ENCODE measurements at places on chromosomes 3 and 15. TPM values are rescaled to one million over a fixed set of nuclear protein-coding genes. Genes with fewer than 3 reads are reported as not detected.

DNA sequence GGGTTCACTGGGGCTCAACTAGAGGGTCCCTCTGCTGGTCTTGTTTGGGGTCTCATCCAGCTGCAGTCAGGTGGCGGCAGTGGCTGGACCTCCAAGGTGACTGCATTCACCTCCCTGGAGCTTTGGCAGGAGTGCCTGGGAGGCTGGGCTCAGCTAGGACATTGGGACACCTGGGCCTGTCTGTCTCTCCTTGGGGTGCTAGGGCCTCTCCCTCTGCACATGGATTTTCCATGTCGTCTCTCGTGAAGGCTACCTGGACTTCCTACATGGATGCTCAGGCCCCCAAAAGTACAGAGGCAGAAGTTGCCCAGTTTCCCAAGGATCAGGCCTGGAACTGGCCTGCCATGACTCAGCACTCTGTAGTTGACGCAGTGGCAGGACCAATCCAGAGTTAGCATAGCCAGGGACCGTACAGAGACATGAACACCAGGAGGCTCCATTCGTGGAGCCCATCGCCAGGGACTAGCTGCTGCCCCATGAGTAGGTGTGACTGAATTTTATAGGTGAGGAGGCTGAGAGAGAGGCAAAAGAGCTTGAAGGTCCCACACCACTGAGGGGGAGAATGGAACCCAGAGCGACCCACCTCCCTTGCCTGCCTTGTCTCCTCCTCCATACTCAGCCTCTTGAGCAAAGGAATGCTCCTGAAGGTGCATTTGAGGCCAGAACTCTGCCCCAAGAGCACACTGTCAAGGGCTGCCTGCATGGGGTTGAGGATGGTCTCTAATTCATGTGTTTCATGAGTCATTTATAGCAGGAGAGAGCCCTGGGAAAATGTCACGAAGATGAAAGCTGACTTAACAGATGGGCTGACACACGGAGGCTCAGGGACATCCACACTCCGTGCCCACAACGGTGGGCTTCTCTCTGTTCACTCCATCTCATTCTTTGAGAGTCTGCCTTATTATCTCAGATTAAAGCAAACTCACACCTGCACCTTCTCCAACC is 13.0 kb upstream of the ALDH1A3 start:
- no peaks in the 10 kb centered on the region for H3K27me3 ChIP-seq
- H3K27ac ChIP-seq: no peak overlapping the region
- H3K4me1 ChIP-seq: peaks cover 13% of the 10 kb centered on the region
- H3K36me3 ChIP-seq: no peaks in the 10 kb centered on the region
- H3K4me3 ChIP-seq: no peak overlapping the region
- DNase-seq: no peak

DNA sequence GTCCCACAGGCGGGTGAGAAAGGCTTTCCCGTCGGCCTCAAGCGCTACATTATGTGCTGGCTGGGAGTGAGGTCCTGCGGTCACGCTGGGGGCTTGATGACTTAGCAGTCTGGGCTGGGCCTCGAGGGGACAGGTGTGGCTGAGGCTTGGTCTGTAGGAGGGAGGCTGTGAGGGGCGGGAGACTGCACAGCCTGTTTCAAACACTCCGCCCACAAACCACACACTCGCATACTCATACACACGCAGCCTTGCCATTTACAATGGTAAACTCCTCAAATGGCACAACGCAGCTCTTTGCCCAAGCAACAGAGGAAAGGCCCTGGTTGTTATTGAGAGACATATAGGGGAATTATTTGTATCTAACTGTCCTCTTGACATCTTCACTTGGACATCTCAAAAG is 32.4 kb upstream of the RASGRF1 start:
- H3K27ac ChIP-seq: no peak overlapping the region
- H3K4me1 ChIP-seq: no peaks in the 10 kb centered on the region
- H3K27me3 ChIP-seq: no peaks in the 10 kb centered on the region
- no peak overlapping the region for H3K4me3 ChIP-seq
- no peaks in the 10 kb centered on the region for H3K36me3 ChIP-seq

DNA sequence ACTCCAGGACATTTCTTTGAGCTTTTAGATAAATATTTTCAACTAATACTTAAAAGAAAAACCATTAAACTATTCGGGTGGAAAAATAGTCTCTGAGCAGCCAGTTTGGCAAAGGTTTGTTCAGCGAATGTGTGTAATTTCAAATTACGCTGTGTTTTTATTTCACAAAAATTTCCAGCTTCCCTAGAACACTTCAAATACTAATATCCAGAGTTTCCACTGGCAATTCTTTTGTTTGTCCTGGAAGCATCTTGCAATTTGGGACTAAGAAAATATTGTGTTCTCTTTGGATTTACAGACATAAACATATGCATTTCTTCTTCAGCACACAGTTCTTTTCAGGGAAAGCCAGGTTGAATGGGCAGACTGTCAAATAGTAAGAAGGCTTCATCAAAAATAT is 61.9 kb downstream of the MDFIC2 start:
- no peak overlapping the region for H3K4me3 ChIP-seq
- H3K4me1 ChIP-seq: no peaks in the 10 kb centered on the region
- DNase-seq: no peak
- H3K27me3 ChIP-seq: no peaks in the 10 kb centered on the region
- H3K27ac ChIP-seq: no peak overlapping the region

GRCh38 chr3:49570028-49570654 is 15.9 kb downstream of the BSN start:
- no peaks in the 10 kb centered on the region for H3K36me3 ChIP-seq
- H3K4me1 ChIP-seq: peaks cover 4% of the 10 kb centered on the region
- DNase-seq: no peak
- H3K27ac ChIP-seq: no peak overlapping the region
- no peaks in the 10 kb centered on the region for H3K27me3 ChIP-seq

DNA sequence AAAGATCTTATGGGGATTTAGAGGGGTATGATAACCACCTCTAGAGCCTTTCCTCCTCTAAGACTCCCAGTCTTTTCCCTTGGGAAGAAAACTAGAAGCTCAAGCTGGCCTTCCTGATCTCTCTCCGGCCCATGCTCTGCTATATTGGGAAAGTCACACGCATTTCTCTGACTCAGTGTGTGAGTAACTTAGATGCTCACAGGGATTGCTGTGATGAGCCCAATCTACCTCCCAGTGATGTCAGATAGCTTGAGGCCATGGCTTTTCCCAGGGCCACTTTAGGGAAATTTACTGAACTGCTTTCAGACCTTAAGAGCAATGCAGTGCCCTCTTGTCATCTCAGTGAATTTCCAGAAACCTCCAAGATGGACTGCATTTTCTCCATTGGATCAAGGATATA is 8.6 kb upstream of the ST8SIA2 start:
- no peaks in the 10 kb centered on the region for H3K36me3 ChIP-seq
- H3K4me1 ChIP-seq: no peaks in the 10 kb centered on the region

- DNase-seq: no peak
- no peak overlapping the region for H3K27ac ChIP-seq
- H3K4me1 ChIP-seq: no peaks in the 10 kb centered on the region
- H3K36me3 ChIP-seq: no peaks in the 10 kb centered on the region
Measured at GRCh38 chr3:182052332-182052731, 340.6 kb downstream of the SOX2 start.

GRCh38 chr3:156762631-156763185 is 63.4 kb upstream of the LEKR1 start:
- H3K4me1 ChIP-seq: peaks cover 7% of the 10 kb centered on the region
- H3K36me3 ChIP-seq: no peaks in the 10 kb centered on the region
- H3K27me3 ChIP-seq: no peaks in the 10 kb centered on the region
- no peak overlapping the region for H3K4me3 ChIP-seq
- no peak for DNase-seq

DNA sequence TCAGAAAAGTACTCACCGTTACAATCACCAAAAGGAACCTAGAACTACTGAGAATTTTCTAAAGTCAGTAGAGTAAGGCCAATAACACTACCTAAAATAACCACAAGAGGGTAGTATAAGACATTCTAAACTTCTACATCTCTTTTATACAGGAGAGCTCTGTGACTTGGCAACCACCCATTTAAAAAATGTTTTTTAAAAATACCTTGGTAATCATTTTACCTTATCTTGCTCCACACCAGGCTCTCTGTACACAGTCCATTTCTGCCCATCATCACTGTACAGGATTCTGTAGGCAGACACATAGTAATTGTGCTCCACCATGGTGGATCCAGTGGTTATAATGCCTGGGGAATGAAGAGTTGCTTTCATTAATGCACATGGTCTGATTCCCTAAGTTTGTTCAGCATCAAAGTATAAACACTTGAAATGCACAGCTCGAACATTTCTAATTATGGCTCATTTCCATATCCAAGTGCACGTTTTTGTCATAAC is 54.5 kb downstream of the ST3GAL6 start:
- H3K36me3 ChIP-seq: peaks cover 76% of the 10 kb centered on the region
- H3K27ac ChIP-seq: no peak overlapping the region
- H3K4me1 ChIP-seq: no peaks in the 10 kb centered on the region
- no peaks in the 10 kb centered on the region for H3K27me3 ChIP-seq
- H3K4me3 ChIP-seq: no peak overlapping the region

GRCh38 chr15:59339252-59339672 is 33.4 kb downstream of the MYO1E start:
- H3K4me3 ChIP-seq: no peak overlapping the region
- no peaks in the 10 kb centered on the region for H3K27me3 ChIP-seq
- H3K27ac ChIP-seq: no peak overlapping the region
- no peak for DNase-seq

GRCh38 chr3:37520907-37521341 is 340.8 kb upstream of the CTDSPL start:
- DNase-seq: no peak
- H3K4me3 ChIP-seq: no peak overlapping the region
- no peak overlapping the region for H3K27ac ChIP-seq
- no peaks in the 10 kb centered on the region for H3K27me3 ChIP-seq

GRCh38 chr3:143307613-143308183 is 188.1 kb downstream of the CHST2 start:
- no peak overlapping the region for H3K4me3 ChIP-seq
- H3K27me3 ChIP-seq: no peaks in the 10 kb centered on the region
- H3K27ac ChIP-seq: no peak overlapping the region

DNA sequence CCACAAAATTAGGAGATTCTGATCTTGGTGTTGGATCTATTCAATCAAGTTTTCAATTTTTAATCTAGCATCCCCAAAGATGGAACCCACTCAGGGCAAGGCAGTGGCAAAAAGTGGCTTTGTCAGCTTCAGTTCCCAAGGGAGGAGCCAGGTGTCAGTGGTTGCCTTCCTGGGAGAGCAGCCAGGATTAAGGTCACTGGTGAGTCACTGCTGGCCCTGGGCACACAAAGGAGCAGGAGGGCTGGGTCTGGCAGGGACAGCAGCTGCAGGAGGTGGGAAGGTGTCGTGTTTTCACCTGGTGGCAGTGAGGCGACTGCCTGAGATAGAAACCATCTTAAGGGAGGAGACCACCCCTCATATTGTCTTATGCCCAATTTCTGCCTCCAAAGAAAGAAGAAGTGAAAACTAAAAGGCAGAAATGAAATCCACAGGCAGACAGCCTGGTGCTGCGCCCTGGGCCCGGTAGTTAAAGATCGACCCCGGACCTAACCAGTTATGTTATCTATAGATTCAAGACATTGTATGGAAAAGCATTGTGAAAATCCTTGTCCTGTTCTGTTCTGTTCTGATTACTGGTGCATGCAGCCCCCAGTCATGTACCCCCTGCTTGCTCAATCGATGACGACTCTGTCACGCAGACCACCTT is 5.9 kb upstream of the KLHL25 start:
- no peaks in the 10 kb centered on the region for H3K27me3 ChIP-seq
- no peak overlapping the region for H3K4me3 ChIP-seq
- DNase-seq: peak; percentile 78
- H3K4me1 ChIP-seq: peaks cover 15% of the 10 kb centered on the region
- H3K27ac ChIP-seq: no peak overlapping the region

GRCh38 chr3:56005196-56005805 is 463.0 kb downstream of the ERC2 start:
- no peak overlapping the region for H3K27ac ChIP-seq
- no peaks in the 10 kb centered on the region for H3K4me1 ChIP-seq
- H3K36me3 ChIP-seq: no peaks in the 10 kb centered on the region
- H3K27me3 ChIP-seq: no peaks in the 10 kb centered on the region
- no peak overlapping the region for H3K4me3 ChIP-seq

The RYR3 gene
- not detected for total RNA-seq

The COMMD2 gene
- 35.5 TPM for total RNA-seq

The LMOD3 gene
- total RNA-seq: not detected
